ENCODE measurements at places on chromosomes 7 and 10. TPM values are rescaled to one million over a fixed set of nuclear protein-coding genes. Genes with fewer than 3 reads are reported as not detected.

The SFTPD gene
- polyA plus RNA-seq = 0.68 TPM

The CYP2E1 gene
- polyA plus RNA-seq = 2.3 TPM

The OR6V1 gene
- not detected for polyA plus RNA-seq

The CLRN3 gene
- 24.1 TPM for polyA plus RNA-seq

The MPP7 gene
- polyA plus RNA-seq = 6.9 TPM

The OPN4 gene
- polyA plus RNA-seq = not detected

The GJD4 gene
- 0.26 TPM for polyA plus RNA-seq

The PPP1R17 gene
- not detected for polyA plus RNA-seq

The HOXA2 gene
- polyA plus RNA-seq = 10.8 TPM

The CYP2C19 gene
- not detected for polyA plus RNA-seq

GRCh38 chr10:87505366-87506111 is 846 bp downstream of the MINPP1 start:
- DNase-seq = peak; percentile 33

- no peak for DNase-seq
Measured at GRCh38 chr10:132048294-132048667, 17.5 kb upstream of the JAKMIP3 start.

GRCh38 chr7:46603296-46603752 is 682.3 kb upstream of the IGFBP3 start:
- DNase-seq = no peak

DNA sequence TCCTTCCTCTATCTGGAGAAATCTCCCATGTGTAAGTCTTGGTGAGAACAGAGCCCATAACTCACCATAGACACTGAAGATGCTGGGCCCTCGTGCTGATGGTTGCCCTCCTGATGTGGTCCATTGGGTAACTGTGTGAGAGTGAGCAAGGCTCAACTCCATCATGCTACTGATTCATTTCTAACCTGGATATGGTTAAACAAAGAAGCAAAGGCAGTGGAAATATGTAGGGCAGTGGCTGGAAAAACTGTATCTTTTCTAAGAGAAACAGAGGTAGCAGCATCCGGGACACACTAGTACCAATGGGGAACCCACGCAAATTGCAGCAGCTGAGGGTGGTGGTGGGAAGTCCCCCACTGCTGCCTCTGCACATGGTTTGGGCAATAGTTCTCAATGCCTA is 221.7 kb downstream of the KLF6 start:
- DNase-seq = no peak

DNA sequence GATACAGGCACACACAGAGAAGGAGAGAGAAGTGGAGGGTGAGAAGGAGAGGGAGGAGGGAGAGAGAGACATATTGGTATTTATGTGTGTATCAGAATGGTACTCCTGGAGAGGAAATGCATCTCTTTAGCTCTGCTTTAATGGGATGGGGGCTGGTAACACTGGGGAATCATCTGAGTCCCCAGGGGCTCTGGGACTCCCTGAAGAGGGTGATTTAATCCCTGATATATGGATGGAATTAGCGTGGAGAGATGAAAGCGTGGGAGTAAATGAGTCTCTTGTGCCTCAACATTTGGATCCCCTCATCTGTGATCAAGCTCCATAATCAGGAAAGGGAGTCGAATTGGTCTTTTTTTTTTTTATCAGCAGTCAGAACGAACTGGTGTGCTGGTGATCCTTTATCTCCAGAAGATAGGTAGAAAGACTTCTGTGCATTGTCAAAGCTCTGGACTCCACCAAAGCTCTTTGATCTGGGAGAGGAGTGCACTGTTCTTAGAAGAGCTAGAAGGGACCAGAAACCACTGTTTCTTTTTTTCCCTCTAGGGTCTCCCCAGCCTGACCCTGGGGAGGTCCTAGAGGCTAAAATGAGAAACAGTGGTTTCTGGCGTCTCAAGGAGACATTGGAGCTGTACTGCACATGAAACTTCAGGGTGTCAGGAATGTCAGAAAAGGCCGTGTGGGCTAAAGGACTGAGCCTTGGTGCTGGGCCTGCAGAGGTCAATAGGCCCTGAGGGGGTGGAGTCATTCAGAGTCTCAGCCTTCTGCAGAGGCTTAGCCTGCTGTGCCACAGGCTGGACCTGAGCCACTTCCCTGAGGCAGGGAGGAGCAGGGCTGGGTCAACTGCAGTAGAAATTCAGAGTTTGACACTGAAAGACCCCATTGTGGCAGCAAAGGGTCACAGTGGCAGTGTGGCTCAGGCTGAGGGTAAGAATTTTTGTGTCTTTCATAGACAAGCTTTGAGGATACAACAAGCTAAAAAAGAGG is 234.4 kb upstream of the SLC26A5 start:
- no peak for DNase-seq

DNA sequence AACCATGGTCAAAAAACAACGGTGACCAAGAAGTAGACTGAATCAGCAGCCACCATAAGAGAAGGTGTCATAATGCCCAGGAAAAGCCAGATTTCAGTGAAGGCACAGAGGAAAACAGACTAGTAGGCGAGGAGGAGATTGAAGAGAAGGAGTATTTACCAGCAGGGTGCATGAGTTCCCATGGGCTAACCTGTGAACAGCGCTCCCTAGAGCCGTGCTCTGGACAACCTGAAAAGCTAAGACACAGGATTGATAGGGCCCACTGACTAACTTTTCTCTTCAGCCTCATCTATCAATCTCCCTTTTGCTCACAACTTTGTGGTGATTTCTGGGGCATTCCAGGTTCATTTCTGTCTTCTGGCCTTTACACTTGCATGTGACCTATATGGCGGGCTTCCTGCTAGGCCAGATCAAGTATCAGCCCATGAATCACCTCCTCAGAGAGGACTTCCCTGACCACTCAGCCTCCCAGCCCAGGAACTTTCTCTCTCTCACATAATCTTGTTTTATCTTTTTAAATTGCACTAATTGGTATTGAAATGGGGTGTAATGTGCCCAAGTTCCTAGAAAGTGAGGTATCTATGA is 12.8 kb downstream of the ANKRD22 start:
- no peak for DNase-seq

DNA sequence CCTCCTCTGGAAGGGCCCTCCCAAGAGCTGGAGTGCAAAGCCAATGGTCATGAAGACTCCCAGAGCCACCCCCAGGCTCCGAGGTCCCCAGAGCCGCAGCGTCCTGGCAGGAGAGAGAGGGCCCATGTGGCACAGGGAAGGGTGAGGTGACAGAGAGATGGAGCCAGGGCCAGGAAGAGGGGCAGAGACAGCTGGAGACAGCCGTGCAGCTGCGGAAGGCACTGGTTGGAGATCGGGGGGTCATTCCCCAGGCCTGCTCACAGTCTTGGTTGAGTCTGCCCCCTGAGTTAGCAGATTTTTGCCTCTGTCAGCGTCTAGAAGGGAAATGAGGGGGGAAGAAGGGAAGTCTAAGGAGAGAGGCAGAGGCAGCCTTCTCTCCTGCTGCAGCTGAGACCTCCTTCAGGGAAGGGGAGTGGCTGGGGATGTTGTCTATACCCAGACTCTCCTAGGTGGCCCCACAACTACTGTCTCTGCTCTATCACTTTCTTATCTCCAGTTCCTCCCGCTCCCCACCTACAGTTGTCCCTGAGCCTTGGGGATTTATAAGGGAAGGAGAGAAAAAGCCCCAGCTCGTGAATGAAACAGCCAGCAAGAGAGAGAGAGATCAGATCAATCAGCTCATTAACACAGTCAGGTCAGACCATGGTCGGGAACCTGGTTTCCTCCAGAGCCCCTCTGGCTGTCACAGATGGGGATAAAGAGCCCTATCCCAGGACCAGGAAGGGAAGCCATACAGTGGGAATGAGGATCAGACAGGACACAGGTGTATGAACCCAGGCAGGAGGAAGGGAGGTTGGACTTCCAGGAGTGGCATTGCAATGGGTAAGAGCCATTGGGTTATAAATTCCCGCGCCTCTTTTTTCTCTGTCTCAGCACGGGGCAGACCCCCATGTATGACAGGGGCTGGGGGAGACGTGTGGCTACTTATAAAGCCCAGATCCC is 1.2 kb downstream of the GAL3ST4 start:
- no peak for DNase-seq

GRCh38 chr10:51377932-51378599 is 303.8 kb downstream of the PRKG1 start:
- DNase-seq = no peak

DNA sequence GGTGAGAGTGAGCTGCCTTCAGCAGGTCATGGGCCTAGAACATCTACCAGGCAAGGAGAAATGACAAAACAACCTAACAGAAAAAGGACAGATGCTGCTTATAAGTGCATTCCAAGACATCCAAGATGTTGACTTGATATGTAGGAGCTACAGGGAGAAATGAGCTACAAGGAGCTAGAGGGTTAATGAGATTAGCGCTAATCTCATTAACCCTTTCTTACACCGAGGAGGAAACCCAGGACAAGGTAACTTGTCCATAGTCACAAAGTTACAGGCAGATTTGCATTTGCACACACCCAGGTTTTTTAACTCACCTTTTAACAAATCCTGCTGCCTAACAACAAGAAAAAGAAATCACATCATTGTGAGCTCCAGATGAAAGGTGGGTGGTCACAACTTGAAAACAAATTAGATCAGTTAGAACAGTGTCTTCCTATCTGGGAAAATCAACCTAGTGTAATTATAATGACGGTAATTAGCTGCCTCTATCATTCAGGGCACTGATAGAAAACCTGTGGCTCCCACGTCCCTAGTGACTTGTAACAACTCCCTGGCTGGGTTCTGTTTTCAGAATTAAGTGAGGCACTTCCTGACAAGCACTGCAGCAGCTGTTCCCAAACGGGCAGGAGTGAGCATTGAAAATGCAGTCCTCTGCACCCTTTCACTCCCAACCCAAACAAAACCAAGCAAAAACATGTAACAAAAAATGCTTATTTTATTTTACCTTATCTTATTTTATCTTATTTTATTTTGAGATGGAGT is 5.7 kb downstream of the KIAA1549 start:
- no peak for DNase-seq

DNA sequence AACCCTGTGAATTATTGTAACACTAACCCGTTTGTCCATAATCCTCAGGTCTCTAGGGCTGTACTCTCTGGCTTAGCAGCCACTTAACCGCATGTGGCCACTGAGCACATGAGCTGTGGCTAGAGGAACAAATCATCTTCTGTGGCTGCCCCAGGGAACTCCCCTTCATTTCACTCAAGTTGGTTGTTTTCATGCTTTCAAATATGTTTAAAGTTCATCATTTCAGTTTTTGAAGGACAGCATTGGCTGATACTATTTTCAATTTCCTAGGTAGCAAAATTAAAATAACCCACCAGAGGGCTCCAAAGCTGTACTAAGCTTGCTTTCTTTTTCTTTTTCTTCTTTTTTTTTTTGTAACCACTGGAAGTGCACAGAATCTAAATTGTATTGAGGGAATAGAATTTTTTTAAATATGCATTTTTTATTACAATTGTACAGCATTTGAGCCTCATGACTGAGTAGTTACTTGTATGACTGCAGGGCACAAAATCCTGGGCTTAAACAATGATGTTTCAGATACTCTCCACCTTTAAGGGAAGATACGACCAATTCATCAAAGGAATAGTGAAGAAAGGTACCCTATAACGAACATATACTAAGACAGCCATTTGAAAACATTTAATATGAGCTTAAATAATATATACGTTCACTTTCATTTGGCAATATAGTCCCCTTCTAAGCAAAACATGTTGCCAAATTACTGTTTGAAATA is 38.6 kb downstream of the MRC1 start:
- DNase-seq = no peak

GRCh38 chr10:30006410-30006809 is 53.0 kb downstream of the JCAD start:
- no peak for DNase-seq

- no peak for DNase-seq
Measured at GRCh38 chr10:125132344-125132743, 28.0 kb downstream of the CTBP2 start.

DNA sequence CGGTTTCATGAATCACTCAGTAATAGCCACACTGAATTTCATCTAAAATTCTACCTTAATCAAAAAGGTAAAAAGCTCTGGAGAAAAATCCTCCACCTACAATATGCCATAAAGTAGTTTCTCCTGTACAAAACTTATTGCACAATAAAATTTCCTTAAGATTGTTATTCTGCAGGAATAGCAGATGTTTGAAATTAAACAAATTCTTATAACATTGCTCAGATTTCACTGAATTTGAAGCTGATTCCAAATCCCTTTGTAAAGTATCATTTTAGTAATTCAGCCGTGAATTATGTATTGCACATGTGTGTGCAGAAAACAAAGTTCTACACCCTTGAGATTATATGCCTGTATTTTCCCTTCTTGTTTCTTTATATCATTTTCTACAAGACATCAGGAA is 123.8 kb downstream of the AMPH start:
- DNase-seq = no peak

- DNase-seq = no peak
Measured at GRCh38 chr10:96225119-96225518, 46.2 kb downstream of the BLNK start.

DNA sequence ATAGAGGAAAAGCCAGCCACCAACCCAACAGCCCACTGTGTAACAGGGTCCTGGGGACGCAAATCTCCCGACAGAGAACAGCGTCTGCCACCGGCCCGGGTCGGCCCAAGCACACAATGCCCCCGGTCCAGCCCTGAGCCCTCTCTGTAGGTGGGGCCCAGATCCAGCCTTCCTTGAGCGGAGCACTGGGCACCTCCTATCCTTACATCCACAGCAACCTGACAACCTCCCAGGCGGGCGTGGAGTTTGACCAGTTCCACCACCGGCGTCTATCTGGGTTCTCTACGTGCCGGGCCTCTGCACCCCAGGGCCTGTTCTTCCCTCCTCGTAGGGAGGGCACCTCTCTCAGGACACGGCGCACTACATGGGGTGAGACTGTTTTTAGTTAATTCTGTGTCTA is 109.0 kb downstream of the CYTH3 start:
- no peak for DNase-seq

- DNase-seq = no peak
Measured at GRCh38 chr7:27678617-27679260, 16.1 kb upstream of the HIBADH start.
